ENCODE measurements at places on chromosomes 1 and 21.

DNA sequence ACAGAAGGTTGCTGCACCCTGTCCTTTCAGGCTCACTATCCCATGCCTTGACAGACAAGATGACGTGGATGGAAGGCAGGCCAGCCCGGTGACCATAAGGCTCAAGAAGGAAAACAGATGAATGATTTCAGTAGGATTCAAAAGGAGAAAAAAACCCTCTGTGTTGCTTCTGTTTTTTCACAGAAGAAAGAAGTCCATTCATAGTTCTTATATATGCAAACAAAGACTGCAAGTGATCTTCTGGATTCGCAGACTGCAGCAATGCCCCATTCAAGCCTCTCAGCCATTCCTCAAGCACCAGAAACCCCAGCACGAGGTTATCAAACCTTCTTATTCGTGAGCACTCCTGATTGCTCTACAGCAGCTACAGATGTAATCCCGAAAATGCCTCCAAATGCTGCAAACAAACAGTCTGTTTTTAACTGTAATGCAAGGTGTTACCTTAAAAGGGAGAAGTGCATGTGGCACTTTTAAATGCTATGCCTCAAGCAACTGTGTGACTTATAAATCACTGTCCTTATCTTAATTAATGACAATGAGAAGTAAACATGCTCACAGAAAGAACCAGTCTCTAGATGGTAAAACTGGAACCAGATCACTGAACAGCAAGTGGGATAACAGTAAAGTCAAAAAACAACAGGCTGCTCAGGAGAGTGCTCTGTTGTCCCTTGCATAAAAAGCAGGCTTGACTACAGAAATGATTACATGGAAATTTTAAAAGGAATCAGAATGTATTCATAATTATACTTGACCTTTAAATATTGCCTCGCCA, 173.9 kb downstream of the HHIPL2 start:
- no peak for DNase-seq

DNA sequence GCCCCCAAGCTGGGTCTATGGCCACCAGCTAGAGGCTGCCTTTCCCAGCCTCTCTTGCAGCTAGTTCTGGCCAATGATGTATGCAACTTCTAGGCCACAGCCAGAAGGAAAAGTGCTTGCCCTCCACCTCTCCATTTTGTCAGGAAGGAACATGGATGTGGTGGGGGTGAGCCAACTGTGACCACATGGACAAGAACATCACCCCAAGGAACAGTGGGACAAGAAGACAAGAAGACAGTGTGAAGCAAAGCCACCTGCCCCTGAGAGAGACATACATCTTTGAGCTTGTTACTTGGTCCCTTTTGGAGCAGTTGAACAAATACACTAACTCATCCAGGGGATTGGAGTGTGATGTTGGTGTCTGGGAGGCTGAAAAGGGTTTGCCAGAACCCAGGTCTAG, 105.8 kb upstream of the EDN2 start:
- DNase-seq: no peak

DNA sequence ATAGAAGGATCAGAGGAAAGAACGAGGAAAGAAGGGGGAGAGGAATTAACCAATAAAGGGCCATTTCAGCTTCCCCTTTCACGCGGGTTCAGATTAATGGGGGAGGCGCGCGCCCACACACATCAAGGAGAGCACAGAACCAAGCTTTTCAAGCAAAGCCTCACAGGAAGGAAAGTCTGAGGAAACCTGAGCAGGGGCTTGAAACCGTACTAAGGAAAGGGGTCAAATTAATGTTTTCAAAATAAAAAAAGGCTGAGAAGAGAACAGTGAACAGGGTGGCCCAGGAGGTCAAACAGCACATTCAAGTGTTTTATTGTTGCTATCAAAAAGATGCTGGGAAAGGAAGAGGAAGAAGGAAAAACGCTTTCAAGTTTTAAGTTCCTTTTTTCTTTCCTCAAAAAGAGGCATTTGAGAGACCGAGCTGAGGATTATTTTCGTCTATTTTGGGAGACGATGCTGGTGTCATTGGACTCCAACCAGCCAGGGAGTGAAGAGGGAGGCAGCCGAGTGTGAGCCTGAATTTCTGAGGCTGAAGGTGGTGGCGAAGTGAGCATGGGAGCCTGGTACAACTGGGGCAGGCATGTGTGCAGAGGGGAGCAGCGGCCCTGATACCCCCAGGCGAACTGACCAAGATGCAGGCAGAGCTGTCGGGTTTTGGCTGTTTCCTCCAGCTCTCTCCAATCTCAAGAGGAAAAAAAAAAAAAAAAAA, 88.4 kb downstream of the PROX1 start:
- no peak for DNase-seq

DNA sequence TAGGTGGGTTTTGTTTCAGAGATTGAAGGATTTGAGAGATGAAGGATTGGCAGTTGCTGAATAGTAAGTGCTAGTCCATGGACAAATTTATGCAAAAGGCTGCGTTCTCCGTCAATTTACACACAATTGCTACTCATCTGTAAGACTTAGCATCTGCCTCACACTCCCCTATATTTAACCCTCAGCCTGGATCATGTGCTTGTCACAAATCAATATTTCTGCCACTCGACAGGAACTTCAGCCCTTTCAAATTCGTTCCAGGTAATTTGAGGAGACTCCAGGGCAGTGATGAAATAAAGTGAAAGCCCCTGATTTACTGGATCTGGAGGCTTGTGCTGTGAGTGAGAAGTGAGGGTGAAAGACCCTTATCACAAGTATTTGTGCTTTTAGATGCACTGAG, 105.6 kb upstream of the UBE2U start:
- DNase-seq: no peak

- DNase-seq: no peak
These were observed 577 bp downstream of the IKBKE start for GRCh38 chr1:206470692-206471414.

DNA sequence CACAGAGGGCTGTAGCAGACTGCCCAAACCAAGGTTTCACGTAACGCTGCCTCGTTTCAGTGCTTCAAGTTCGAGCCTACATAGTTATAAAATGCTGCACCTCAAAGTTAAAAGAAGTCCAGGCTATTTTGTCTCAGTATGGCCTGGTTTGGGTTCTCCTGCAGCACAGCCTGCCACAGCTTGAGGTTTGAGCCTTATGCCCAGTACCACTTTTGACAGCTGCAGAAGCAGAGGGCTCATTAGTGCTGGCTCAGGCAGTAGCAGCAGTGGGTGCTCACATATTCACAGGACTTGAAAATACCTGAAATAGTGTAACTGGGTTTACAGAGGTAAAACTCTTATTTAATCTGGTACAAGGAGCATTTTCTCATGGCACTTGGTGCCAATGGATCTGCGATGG, 15.3 kb downstream of the SPATA46 start:
- no peak for DNase-seq

GRCh38 chr1:118661769-118662320, 326.3 kb downstream of the TBX15 start:
- no peak for DNase-seq

GRCh38 chr1:219773775-219774174, 154.6 kb downstream of the SLC30A10 start:
- no peak for DNase-seq

DNA sequence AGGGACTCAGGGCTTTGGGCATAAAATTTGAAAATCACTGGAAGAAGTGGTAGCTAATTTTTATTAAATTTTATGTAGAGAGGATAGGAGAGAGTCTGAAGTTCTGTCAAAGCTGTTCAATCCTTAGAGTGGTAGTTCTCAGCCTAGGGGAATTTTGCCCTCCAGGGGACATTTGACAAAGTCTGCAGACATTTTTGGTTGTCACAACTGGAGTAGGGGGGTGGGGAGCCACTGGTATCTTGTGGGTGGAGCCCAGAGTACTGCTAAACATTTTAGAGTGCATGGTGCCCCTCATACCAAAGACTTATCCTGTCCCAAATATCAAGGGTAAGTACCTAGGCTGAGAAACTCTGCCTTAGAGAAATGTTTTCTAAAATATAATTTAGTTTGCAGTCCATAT, 30.2 kb downstream of the RASAL2 start:
- DNase-seq: no peak

- peak; percentile 100 for DNase-seq
These were observed 312 bp downstream of the ARNT start for GRCh38 chr1:150876119-150876454.

DNA sequence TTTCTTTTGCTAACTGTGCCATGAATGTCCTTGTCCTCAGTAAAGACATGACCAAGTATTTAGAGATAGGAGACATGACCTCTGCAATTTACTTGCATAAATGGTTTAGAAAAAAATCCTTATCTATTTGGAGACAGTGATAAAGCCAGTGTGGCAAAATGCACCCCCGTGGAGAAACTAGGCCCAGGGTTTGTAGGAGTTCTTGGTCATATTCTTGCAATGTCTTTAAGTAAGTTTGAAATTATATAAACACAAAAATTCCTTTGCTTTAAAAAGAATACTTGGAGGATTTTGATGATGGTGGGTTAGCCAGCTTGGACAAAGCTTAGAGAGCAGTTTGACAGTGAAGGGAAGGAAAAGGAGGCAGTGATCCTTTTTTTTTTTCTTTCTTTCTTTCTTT, 101.9 kb upstream of the SLC45A1 start:
- no peak for DNase-seq

GRCh38 chr1:97144527-97144926, 422.9 kb downstream of the PTBP2 start:
- DNase-seq: no peak

- no peak for DNase-seq
These were observed 25.6 kb downstream of the MIS18A start for GRCh38 chr21:32253215-32253641.

DNA sequence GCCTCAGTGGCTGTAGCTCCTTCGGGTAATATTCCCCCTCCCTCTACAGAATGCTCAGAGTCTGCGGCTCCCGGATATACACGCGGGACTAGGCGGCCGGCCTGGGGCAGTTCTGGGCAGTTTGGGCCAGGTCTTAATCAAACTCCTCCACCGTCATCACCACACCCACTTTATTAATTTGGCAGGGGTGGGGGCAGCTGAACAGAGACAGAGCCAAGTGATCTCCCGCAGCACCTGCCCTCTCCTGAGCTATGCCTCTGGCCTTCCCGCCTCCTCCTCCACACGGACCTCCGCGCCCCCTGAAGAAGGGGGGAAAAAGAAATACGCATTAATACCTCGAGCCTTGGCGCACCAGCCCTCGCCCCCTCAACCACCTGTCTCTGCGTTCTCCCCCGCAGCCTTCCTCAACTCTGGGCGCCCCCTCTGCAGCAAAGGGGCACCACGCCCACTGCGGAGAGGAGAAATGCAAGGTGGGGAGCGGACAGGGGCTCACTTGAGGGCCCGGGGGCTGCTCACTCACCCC, 42.6 kb downstream of the CD34 start:
- DNase-seq: no peak

GRCh38 chr21:36773117-36773516, 74.2 kb downstream of the SIM2 start:
- DNase-seq: peak; percentile 74

DNA sequence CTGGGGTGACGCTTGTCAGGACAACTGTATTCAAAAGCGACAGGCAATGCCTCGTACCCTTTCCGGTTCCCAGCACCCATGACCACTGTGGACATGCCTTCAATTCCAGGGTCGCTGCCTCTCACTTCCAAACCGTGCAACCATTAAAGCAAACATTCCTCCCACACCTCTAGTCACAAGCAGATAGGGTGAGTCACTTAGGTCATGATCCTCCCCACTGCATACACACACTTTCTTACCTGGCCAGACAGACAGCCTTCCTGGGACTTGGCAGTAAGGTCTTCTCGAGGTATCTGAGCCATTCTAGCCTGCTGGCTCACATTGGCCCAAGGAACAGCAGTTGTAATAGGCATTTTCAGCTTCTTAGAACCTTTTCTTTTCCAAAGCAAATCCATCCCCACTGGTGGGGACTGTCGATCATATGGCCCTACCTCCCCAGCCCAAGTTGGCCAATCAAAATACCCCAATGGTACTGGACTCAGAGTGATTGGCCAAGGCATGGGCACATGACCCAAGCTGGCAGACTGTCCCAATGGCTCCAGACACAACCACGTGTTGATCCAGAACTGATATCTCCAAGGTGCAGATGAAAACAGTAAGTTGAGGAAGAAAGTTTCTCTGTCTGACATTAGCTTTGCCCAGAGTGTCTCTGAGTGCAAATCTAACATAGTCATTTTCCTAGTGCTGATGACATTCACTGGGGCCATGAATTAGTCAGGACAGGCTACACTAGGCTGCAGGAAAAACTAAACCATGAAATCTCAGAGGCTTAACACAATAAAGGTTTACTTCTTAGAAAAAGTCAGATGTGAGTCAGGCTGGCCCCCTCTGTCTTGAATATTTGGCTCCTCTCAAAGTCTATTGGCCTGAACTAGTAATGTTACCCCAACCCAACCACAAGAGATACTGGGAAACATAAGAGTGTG, 113.8 kb downstream of the RRAGC start:
- DNase-seq: no peak

- DNase-seq: peak; percentile 34
These were observed 13.5 kb downstream of the ESPN start for GRCh38 chr1:6438047-6438525.

GRCh38 chr1:185972096-185972850, 238.1 kb downstream of the HMCN1 start:
- DNase-seq: no peak

- DNase-seq: no peak
These were observed 119.4 kb downstream of the ASTN1 start for GRCh38 chr1:177045151-177045550.

GRCh38 chr1:13814131-13814530, 114.1 kb downstream of the PRDM2 start:
- DNase-seq: no peak

DNA sequence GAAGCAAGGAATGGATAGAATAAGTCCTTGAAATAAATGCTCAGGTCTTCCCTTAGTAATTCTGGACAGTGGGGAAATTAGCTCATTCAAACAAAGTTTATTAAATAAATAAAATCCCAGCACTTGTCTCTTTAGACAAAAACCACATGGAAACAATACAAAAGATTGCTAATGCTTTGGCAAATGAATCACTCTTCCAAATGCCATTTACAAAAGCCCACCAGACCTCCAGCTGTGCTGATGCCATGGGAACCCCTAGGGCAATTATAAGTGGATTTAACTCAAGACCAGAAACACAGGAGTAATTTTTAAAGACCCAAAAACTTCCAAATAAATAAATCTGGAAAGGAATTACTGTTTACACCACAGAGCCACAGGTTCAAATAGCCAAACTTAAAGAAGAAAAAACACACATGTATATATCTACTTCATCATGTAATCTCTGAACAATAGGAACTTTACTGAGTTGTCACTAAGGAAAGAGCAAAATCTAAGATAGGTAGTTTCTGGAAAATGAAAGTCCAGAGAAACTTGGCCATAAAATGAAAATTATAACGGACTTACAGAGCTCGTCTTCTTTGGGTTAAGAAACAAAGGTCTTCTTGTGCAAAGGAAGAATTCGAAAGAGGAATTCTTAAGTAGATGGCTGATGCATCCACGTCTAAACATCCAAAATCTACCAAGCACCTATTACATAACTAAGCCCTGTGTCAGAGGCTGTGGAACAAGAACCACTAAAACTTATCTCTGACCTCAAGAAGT, 399.4 kb downstream of the SMYD3 start:
- DNase-seq: no peak

- DNase-seq: no peak
These were observed 28.8 kb downstream of the TSEN15 start for GRCh38 chr1:184080309-184080708.
